ENCODE measurements at places on chromosomes 13 and 19. TPM values are rescaled to one million over a fixed set of nuclear protein-coding genes. Genes with fewer than 3 reads are reported as not detected.

DNA sequence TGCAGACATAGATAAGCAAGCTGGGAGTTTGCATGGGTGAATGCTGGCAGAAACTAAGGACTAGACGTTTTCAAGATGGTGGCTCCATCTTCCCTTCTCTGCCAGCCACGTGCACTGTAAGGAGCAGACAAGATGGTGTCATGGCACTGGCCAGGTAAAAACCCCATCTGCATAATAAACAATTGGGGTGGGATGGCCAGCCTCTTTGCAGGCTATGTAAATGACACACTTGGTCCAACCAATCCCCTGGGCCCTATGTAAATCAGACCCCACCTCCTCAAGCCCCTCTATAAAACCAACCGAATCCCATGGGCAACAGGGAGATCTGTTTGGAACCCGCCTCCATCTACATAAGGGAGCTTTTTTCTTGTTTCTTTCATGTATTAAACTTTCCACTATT is 2.4 kb upstream of the OR7A5 start:
- H3K4me1 ChIP-seq: no peaks in the 10 kb centered on the region
- no peaks in the 10 kb centered on the region for H3K27me3 ChIP-seq
- H3K27ac ChIP-seq: no peak overlapping the region
- no peaks in the 10 kb centered on the region for H3K36me3 ChIP-seq
- no peak overlapping the region for H3K4me3 ChIP-seq

- H3K36me3 ChIP-seq: peaks cover 8% of the 10 kb centered on the region
- no peak overlapping the region for H3K4me3 ChIP-seq
- no peaks in the 10 kb centered on the region for H3K4me1 ChIP-seq
- H3K27me3 ChIP-seq: no peaks in the 10 kb centered on the region
Measured at GRCh38 chr13:110442930-110443621, 118.4 kb downstream of the RAB20 start.

DNA sequence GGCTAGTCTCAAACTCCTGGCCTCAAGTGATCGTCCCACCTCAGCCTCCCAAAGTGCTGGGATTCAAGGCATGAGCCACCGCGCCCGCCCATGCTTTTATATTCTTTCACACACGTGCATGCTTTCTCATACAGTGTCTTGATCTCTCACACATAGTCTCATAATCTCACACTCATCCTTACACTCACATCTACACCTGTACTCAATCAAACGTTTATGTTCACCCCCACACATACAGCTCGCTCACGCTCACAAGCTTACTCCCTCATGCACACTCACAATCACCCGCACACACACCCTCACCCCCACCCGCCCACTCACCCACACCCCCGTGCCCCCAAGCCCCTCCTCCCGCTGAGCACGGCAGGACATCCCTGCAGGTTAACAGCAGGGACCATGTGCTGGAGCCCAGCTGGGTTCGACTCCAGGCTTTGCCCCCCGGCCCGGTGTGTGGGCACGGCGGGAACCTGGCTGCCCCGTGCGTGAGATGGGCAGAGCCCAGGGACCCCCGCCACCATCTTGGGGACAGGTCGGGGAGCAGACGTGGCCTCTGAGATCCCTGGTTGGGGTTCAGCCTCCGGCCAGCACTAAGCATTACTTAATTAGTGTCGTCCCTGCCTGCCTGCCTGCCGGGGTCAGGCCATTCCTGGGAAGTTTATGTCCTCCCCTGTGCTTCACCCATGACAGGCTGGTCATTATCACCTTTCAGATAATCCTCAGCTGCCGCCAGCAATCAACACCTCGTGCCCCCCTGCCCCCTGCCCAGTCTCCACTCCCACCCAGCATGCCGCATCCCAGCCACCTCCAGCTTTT is 11.4 kb downstream of the SBK2 start:
- H3K4me1 ChIP-seq: no peaks in the 10 kb centered on the region
- H3K27ac ChIP-seq: no peak overlapping the region
- no peaks in the 10 kb centered on the region for H3K27me3 ChIP-seq
- H3K4me3 ChIP-seq: no peak overlapping the region
- DNase-seq: no peak

The TMEM255B gene
- total RNA-seq: 67.3 TPM

The SPHK2 gene
- total RNA-seq: 14.6 TPM

DNA sequence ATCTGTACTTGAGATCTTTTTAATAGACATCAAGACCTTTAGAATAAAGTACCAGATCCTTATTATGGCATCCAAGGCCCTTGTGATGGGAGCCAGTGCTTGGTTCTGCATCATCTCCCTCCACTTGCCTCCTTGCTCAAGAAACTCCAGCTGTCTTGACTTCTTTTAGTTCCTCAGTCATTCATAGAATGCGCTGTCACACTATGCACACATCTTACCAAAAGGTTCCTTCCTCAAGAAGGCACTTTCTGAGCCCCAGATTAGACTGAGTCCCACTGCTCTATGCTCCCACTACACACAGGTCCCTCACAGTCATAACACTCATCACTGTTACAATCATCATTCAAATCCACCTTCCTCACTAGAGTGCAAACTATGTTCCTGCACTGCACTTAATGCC is 57.8 kb upstream of the ITM2B start:
- no peaks in the 10 kb centered on the region for H3K36me3 ChIP-seq
- H3K27ac ChIP-seq: no peak overlapping the region
- no peaks in the 10 kb centered on the region for H3K27me3 ChIP-seq
- no peaks in the 10 kb centered on the region for H3K4me1 ChIP-seq

DNA sequence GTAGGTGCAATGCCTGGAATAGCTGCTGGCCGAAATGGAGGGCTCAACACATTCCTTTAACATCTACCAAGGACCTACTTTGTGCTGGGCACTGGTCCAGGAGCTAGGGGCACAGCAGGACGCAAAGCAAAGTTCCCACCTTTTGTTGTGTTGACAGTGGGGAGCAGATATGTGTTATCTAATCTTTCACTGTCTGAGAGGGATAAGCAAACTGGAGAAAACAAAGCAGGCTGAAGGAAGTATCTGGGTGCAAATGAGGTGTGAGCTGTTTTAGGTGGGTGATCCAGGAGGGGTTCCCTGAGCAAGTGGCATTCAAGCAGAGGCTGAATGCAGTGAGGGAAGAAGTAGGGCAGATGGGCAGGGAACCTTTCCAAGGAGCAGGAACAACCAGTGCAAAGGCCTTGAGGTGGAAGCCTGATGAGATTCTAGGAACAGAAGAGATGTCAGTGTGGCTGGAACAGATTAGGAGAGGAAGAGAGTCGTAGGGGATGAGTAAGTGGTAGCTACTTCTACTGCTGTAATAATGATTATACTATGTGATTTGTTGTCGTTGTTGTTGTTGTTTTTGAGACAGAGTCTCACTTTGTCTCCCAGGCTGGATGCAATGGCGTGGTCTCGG is 2.2 kb upstream of the PLAUR start:
- DNase-seq: no peak
- H3K27ac ChIP-seq: no peak overlapping the region
- H3K4me3 ChIP-seq: no peak overlapping the region
- no peaks in the 10 kb centered on the region for H3K27me3 ChIP-seq
- no peaks in the 10 kb centered on the region for H3K4me1 ChIP-seq

The CEACAM20 gene
- total RNA-seq: not detected

DNA sequence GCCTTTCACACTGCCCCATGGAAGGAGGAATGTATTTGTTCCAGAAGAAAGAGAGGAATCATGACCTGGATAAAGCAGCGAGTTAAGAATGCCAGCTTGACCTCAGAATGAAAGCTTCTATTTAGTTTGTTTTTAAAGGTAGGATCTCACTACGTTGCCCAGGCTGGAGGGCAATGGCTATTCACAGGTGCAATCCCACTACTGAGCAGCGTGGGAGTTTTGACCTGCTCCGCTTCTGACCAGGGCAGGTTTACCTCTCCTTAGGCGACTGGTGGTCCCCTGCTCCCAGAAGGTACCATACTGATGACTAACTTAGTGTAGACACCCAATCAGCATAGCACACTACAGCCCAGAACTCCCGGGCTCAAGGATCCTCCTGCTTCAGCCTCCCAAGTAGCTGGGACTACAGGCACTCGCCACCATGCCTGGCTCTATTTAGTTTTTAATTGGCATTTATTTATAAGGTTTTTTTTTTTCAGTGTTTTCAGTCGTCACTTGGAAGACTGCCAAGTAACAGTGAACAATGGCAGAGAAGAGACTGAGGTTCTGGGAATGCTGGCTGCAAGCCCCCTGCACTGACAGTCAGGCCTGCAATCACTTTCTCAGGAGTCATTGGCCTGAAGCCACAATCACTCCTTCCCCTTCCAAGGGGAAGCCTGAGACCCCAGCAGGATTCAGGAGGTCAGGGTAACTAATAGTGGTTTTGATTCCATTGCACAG is 73.1 kb downstream of the EPS15L1 start:
- H3K4me1 ChIP-seq: peaks cover 4% of the 10 kb centered on the region
- H3K4me3 ChIP-seq: no peak overlapping the region
- DNase-seq: no peak

DNA sequence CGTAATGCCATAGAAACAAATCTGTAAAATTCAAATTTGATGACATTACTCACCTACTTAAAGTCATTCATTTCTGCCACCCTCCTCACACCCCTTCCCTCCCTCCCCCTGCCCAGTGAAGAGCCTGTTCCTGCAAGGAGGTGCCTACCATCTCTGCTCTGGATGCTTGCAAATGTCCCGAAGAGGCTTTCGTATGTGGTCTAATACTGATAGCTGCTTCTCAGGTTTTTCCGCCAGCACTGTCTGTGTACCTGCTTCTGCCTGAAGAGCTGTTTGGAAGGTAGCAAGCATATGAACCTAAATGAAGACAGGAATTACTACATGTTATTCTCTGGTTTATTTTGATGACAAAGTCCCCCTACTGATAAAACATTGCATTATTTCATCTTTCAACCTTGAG is 57.1 kb downstream of the GPALPP1 start:
- H3K27me3 ChIP-seq: no peaks in the 10 kb centered on the region
- no peak overlapping the region for H3K27ac ChIP-seq
- no peaks in the 10 kb centered on the region for H3K36me3 ChIP-seq
- H3K4me1 ChIP-seq: no peaks in the 10 kb centered on the region
- no peak overlapping the region for H3K4me3 ChIP-seq

The CEACAM4 gene
- 0.84 TPM for total RNA-seq

The C19orf67 gene
- total RNA-seq: not detected

- no peaks in the 10 kb centered on the region for H3K36me3 ChIP-seq
- no peak for DNase-seq
- H3K27me3 ChIP-seq: no peaks in the 10 kb centered on the region
- no peaks in the 10 kb centered on the region for H3K4me1 ChIP-seq
- H3K4me3 ChIP-seq: no peak overlapping the region
Measured at GRCh38 chr13:101157261-101157660, 259.0 kb downstream of the NALCN start.

DNA sequence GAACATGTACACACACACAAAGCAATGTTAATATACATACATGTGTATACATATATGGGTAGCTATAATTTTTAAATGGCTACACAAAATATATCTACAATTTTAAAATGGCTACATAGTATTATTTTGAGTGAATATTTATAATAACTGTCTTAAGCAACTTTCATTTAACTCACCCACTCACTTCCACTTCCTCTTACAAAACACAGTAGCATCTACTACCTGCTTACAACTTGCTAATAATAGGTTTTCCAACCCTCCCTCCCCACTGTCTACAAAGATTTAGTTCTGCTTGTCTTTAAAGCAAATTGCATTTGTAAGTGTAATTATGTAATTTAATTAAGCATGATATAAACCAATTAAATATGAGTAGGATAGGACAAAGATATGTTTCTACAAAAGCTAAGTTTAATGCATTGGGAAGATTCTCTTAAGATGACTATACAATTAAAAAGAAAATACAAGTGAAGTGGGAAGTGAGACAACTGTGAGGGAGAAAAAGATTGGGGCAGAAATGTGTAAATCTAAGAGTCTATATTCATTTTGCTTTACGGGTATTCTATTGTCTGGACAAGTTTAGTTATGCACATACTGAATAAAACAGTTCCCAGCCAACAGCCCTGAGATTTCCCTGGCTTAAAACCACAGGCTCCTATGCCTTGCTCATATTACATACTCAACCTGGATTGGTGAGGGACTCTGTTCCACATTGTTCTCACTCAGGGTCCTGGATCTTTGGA is 583.1 kb downstream of the EFNB2 start:
- no peak overlapping the region for H3K4me3 ChIP-seq
- H3K4me1 ChIP-seq: no peaks in the 10 kb centered on the region
- DNase-seq: no peak
- H3K27ac ChIP-seq: no peak overlapping the region

DNA sequence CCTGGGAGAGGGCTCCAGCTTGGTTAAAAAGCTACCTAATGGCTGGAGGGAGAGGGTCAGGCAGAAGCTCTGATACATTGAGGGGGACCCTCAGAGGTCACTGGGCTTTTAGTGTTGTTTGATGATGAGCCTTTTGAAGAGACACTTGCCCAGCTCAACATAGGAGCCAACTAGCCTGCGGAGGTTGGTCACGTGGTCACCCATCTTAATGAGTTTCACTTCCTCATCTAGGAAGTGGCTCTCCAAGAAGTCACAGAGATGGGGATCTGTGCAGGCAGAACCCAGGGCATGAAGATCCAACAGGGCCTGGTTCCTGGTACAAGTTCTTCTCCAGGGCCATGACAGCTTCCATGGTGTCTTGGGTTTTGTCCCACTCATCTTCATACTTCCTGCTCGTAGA is 33.4 kb downstream of the IPO5 start:
- peaks cover 3% of the 10 kb centered on the region for H3K36me3 ChIP-seq
- no peak overlapping the region for H3K4me3 ChIP-seq
- DNase-seq: no peak
- H3K4me1 ChIP-seq: no peaks in the 10 kb centered on the region

The CFAP97D2 gene
- not detected for total RNA-seq

DNA sequence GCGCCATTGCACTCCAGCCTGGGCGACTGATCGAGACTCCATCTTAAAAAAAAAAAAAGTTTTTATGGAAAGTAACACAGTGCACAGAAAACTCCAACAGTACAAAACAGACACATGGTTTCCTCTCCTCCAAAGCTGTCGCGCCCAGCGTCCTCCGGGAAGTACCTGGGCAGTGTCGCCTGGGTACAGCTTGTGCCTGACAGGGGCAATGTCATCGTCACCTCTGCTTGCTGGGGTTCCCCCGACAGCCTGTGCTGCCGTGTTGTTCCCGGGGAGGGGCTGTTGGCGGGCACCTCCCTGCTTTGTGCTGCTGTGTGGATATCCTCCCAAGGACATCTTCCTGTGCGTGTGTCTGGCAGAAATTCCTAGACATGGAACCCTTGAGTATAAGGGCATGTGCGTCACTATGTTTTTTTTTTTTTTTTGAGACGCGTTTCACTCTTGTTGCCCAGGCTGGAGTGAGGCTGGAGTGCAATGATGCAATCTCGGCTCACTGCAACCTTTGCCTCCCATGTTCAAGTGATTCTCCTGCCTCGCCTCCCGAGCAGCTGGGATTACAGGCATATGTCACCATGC is 2.4 kb upstream of the F2RL3 start:
- no peaks in the 10 kb centered on the region for H3K36me3 ChIP-seq
- no peak for DNase-seq
- H3K4me1 ChIP-seq: no peaks in the 10 kb centered on the region
- H3K4me3 ChIP-seq: no peak overlapping the region
- no peak overlapping the region for H3K27ac ChIP-seq
- no peaks in the 10 kb centered on the region for H3K27me3 ChIP-seq

DNA sequence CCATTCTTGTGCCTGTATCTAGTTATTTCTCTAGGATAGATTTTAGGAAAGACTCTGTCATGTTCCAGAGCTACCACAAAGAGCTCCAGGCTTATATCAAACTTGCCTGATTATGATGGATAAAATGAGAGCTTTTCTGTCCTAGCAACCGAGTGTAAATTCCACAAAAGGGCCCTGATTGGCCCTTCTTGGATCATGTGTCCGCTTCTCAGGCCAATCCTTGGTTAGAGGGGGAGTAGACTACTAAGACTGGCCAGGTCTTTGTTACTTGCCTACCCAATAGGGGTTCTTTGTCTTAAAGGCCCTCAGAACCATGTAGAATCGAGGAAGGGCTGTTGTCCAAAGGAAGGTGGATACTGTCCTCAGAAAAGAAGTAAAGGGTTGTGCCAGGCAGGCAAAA is 2.4 kb downstream of the DHX34 start:
- H3K4me1 ChIP-seq: no peaks in the 10 kb centered on the region
- no peak overlapping the region for H3K27ac ChIP-seq
- DNase-seq: no peak
- no peaks in the 10 kb centered on the region for H3K36me3 ChIP-seq
- no peak overlapping the region for H3K4me3 ChIP-seq
